ENCODE measurements at places on chromosomes 4 and X. TPM values are rescaled to one million over a fixed set of nuclear protein-coding genes. Genes with fewer than 3 reads are reported as not detected.

The TLL1 gene
- 19.0 TPM for total RNA-seq

The FDCSP gene
- total RNA-seq, result not detected

DNA sequence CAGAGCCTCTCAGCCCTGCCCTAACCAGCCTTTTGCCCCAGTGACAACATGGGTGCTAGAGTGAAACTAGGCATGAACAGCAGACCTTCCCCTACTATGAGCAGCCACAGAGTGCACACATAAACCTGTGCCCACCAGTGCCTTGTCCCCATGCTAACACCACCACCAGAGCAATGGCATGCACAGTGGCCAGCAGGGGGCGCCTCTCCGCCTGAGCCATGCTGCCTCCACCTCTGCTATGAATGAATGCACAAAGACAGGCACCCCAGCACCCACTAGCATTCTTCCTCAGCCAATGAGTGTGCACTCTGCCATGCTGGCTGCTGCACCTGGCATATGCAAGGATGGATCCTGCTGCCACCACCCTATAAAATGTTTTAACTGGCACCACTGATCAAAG is 286.9 kb upstream of the FGF16 start:
- no peak for DNase-seq

DNA sequence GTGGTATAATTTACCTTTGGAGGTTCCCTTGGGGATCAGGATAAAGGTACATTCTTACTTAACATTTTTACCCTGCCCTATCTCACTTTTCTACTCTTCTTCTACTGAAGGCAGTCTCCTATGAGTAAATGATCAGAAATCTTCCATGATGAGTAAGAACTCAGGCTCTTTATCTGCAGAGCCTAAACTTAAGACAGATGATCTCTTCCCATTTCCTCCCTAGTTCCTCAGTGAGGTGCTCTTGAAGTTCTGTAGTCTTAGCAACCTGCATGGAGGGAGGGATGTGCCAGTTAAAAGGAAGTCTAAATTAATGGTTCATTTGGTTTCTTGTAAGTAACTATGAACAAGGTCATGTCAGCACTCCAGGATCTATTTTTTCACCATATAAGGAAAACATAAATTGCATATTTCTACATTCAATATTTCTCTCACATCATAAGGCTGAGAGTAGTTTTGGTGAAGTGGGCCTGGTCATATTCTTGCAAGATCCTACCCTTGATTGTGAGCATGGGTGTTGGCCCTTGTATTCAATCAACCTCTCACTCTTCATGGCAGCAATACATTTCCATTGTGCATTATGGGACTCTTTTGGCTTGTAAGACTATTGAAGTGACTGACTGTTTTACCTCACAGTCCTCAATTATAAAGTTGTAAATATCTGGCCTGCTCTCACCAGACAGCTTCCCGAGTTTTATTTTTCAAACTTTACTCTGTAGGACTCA is 295.5 kb downstream of the SLC7A11 start:
- no peak for DNase-seq

The FANCB gene
- total RNA-seq, result 17.3 TPM

- DNase-seq, result no peak
Observed at GRCh38 chr4:621296-622070, 3.9 kb upstream of the PDE6B start.

GRCh38 chr4:11548597-11549082 is 119.9 kb upstream of the HS3ST1 start:
- no peak for DNase-seq

The MAGEA4 gene
- not detected for total RNA-seq

GRCh38 chr4:127995776-127996175 is 30.6 kb downstream of the ABHD18 start:
- DNase-seq, result peak; percentile 45

DNA sequence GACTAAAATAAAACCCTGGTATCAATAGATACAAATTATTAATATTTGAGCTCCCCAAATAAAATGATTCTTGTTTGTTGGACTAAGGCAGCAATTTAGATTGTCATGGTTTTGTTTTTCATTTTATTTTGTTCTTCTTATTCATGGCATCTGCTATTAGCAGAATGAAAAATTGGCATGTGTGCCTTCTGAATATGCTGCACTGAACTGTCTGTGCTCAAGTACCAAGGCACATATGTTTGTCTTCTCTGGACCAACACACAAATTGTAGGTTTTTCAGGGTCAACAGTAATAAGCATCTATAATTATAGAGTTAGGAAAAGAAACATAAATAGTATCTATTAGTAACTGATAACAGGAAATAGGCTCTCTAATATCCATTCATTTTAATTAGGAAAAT is 121.1 kb downstream of the BANK1 start:
- DNase-seq, result no peak

The ANXA3 gene
- 27.4 TPM for total RNA-seq

The SLC10A3 gene
- total RNA-seq, result 27.7 TPM

DNA sequence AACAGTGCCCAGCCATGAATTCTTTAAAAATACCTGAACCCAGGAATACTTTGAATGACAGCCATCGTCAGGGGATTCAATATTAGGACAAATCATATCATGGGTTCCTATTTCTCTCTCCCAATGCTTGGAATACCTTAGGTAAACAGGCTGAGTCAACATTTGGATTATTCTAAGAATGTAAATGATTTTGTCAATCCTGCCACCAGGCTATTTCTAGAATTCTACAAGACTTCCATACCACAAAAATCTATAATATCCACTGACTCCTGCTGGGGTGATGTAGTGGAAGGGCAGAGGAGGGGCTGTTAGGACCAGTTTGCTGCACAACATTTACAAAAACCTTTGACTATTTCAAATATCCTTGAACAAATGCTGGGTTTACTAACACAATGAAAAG is 65.2 kb downstream of the IGFBP7 start:
- DNase-seq, result peak; percentile 63

- no peak for DNase-seq
Observed at GRCh38 chrX:39499996-39500395, 597.8 kb downstream of the BCOR start.

DNA sequence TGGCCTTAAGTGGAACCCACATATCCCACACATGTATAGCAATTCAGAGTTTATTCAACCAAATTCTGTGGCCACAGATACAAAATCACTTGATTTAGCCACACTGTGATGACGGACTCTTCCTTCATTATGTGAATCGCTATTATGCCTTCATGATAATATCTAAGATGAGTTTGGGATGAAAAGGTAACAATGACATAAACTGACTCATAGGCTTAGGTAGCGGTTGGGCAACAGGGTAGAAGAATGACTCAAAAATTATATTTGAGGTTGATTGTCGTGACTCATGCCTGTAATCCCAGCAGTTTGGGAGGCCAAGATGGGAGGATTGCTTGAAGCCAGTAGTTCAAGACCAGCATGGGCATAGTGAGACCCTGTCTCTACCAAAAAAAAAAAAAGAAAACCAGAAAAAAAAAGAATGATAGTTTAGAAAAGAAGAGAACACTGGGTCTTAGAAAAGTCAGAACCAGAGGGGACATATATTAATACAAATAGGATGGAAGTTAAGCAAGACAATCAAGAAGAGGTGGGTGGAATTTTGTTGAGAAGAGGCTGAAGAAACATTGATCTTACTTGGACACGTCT is 70.4 kb upstream of the USP9X start:
- DNase-seq, result peak; percentile 15

GRCh38 chrX:53795576-53795975 is 109.1 kb upstream of the HUWE1 start:
- peak; percentile 3 for DNase-seq

The MGARP gene
- 41.2 TPM for total RNA-seq

The TEX11 gene
- total RNA-seq, result not detected

- DNase-seq, result no peak
Observed at GRCh38 chr4:7375427-7375826, 59.3 kb downstream of the PSAPL1 start.

- no peak for DNase-seq
Observed at GRCh38 chr4:109588176-109588575, 28.1 kb downstream of the MCUB start.

The KLHL4 gene
- 0.97 TPM for total RNA-seq

DNA sequence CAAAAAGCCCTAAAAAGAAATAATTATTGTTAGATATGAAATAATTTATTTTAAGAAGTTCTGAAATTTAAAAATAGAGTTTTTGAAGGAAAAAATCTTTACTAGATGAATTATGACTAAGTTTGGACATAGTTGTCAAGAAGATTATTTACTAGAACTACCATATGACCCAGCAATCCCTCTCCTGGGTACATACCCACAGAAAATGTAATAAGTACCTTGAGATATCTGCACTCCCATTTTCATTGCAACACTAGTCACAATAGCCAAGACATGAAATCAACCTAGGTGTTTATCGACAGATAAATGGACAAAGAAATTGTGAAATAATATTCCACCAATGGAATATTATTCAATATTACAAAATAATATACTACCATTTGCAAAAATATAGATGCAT is 109.9 kb downstream of the PDHA2 start:
- no peak for DNase-seq

The GPR50 gene
- not detected for total RNA-seq

The SHISA3 gene
- not detected for total RNA-seq

DNA sequence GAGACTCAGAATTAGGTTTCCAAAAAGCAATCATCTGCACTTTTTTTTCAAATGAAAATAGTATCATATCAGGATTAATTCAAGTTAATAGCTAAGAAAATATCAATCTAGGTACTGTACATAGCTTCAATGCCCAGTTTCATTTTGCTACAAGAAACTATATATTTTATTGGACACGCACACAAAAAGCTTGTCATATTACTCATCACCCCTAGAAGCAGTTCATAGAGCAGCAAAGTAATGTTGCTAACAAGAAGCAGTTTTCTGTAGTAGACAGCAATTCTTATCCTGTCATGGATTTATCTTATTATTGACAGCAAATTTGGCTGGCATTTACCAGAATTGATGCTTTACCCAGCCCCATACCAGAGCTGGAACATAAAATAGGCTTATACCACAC is 52.3 kb upstream of the LSM6 start:
- DNase-seq, result no peak

DNA sequence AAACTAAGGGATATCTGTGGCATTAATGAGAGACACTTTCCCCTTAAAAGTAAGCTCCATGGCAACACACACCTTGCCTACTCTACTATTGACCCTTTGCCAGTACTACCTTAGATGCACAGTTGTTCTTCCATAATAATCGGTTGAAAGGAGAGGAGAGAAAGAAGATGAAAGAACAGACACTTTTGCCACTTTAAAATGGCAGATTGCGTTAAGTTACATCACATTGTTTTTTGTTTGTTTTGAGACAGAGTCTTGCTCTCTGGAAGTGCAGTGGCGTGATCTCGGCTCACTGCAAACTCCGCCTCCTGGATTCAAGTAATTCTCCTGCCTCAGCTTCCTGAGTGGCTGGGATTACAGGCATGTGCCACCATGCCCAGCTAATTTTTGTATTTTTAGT is 239.8 kb downstream of the SCFD2 start:
- no peak for DNase-seq

The TMEM128 gene
- total RNA-seq, result 26.7 TPM

The TMEM47 gene
- total RNA-seq, result 32.2 TPM

- DNase-seq, result peak; percentile 66
Observed at GRCh38 chrX:8067754-8068462, 103.2 kb downstream of the VCX2 start.

The ABCG2 gene
- 2.2 TPM for total RNA-seq

GRCh38 chr4:81422595-81422994 is 49.1 kb downstream of the RASGEF1B start:
- DNase-seq, result no peak

DNA sequence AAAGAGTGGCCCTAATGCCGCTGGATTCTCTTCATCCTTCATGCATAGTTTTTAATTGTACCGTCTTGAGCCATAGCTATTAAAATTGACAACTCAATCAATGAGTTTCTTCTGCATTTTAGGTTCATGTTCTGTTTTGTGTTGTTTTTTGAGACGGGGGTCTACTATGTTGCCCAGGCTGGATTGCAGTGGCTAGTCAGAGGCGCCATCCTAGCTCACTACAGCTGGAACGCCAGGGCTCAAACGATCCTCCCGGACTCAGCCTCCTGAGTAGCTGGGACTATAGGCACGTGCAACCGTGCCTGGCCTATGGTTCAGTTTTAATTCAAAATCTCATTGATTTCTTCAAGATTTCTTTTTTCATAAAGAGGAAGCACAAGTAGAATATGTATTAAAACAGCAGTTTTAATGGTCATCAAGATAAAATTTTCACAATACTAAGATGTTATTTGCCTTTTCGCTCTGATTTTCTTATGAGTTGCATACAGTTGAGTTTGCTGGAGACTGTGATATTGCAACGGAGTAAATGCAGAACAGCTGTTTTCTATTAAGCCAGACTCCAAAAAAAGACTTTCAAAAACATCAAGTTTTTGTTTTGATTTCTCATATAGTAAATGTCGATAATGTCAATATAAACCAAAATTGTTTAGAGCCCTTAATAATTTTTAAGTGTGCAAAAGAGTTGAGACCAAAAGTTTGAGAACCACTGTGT is 1.1 kb upstream of the STX18 start:
- no peak for DNase-seq

DNA sequence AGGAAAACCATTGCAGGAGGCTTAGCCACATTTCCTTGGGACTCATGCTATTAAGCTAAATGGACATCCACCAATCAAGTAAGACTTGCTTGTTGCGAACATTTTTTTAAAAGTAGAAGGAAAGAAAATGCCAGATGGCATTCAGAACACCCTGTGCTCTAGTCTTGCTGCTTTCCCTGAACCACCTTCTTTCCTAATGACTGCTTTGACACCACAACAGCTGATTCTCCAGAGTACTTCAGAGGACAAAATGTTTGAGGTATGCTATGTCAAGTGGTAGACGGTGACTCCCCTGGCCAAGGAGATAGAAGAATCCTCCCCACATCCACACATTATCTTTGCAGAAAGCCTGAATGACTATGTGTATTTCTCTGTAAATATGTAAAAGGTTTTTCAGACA is 65.4 kb downstream of the ANK2 start:
- no peak for DNase-seq
